ENCODE measurements at places on chromosomes 6 and 20.

DNA sequence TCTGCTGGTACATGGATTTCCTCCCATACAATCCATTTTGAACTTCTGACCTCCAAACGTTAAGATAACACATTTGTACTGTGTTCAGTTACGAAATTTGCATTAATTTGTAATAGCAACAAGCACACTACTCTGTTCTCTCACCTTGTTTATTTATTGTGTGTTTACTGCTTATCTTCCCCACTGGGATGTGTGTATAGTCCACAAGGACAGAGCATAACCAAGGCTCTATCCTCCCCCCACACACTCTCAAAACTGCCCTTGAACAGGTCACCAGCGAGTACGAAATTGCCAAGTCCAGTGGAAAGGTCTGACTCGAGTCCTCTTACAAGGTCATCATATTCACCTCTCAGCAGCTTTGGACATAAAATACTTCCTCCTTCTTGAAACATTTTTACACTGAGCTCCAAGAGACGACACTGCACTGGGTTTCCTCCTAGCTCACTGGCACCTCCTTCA is 18.6 kb downstream of the ADTRP start:
- no peak for DNase-seq

- DNase-seq: no peak
These were observed 7.1 kb downstream of the COL11A2 start for GRCh38 chr6:33185190-33185589.

- no peak for DNase-seq
These were observed 12.7 kb upstream of the PRELID3B start for GRCh38 chr20:59055302-59055701.

DNA sequence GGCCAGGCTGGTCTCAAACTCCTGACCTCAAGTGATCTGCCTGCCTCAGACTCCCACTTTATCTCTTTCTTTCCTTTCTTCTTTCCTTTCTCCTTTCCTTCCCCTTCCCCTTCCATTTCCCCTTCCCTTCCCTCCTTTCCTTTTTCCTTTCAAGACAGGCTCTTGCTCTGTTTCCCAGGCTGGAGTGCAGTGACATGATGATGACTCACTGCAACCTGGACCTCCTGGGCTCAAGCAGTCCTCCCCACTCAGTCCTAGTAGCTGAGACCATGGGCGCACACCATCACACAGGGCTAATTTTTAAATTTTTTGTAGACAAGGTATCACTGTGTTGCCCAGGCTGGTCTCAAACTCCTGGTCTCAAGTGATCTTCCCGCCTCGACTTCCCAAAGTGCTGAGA is 377.6 kb upstream of the ZFP64 start:
- DNase-seq: no peak

GRCh38 chr20:58194175-58194791 is 34.2 kb downstream of the ANKRD60 start:
- DNase-seq: no peak

- no peak for DNase-seq
These were observed 290.2 kb downstream of the PHACTR1 start for GRCh38 chr6:13006578-13007300.

- no peak for DNase-seq
These were observed 351.4 kb upstream of the CDH4 start for GRCh38 chr20:60900618-60901017.

GRCh38 chr6:17705778-17706579 is 746 bp downstream of the NUP153 start:
- DNase-seq: peak; percentile 68

DNA sequence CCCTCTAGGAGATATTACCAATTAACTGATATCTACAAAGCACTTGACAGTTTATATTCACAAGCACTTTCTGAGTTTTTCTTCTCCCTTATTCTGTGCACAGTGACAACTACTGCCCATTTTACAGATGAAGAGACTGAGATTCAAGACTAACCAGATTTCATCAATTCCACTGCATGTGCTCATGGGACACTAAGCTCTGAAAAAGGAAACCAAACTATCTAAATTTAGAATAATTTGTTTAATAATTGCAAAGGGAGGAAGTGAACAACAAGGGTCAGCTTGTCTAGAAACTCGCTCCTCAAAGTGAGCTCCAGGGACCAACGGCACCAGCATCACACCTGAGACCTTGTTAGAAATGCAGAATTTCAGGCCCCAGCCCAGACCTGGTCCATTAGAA is 50.8 kb upstream of the MYLIP start:
- no peak for DNase-seq

GRCh38 chr20:62413896-62414481 is 6.9 kb upstream of the CABLES2 start:
- no peak for DNase-seq

DNA sequence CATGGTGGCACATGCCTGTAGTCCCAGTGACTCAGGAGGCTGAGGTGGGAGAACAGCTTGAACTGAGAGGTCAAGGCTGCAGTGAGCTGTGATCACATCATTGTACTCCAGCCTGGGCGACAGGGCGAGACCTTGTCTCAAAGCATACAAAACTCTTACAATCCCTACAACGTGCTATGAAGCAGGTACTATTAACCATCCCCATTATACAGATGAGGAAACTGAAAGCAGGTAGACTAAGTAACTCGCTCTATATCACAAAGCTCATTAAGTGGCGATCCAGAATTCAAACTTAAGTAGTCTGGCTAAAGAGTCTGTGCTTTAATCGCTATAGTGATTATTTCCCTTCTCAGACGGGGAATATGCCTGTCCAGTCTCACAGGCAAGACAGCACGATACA is 54.7 kb downstream of the CDK19 start:
- no peak for DNase-seq

DNA sequence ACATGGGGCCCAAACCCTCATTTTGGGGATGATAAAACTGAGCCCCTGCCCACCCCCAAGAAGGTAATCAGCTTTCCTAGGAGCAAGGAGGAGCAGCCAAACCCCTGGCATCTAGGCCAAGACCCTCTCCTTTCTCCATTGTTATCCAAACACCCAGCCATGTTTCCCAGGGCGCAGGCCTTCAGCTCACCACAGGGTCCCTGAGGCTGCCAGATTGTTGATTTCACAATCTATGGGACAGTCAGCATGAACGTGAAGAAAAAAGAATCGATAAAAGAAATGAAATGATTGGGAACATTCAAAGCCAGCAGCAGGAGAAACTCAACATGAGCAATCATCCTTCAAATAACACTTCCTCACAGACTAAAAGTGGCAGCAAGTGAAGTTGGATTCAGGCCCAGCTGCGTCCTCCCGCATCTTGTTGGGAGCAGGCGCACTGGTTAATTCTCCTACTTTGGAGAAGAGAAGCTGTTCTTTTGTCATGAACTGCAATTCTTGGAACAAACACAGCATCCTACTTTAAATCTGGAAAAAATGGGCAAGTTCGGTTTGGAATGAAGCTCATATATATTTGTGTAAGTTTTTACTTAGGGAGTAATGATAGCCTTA is 241.8 kb upstream of the PRDM1 start:
- no peak for DNase-seq

DNA sequence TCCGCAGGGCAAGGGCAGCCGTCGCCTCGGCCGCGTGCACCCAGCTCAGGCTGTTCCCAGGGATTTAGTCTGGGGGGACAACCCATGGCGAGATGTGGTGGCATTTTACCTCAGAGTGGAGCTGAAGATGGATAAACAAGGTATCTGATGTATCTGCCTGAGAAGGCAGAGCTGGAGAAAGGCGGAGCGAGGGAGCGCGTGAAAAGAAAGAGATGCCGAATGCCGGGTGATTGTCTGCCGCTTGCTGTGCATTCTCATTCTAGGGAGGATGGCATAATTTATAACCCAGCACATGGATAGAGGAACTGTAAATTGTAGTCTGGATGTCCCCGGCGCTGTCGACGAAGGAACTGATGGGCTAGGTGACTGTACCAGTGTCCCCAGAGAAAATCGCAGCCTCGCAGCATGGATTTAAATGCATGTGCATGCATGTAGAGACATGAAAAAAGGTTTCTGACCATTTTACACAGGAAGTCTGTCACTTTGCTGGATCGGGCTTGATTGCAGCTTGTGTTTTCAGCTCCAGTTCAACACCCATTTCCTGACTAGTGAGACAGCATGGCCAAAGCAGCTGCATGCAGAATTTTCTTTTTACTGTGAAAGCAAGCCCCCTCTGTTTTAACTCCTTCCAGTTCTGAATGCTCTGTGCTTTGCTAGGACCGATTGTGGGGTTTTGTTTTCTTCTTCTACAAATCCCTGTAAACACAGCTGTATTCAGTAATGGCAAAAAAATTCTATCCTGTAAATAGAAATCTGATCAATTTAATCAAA is 149.7 kb downstream of the PRL start:
- peak; percentile 13 for DNase-seq

- DNase-seq: no peak
These were observed 217.6 kb upstream of the DTNBP1 start for GRCh38 chr6:15880262-15880973.

GRCh38 chr6:131854803-131855202 is 47.0 kb downstream of the ENPP1 start:
- no peak for DNase-seq

DNA sequence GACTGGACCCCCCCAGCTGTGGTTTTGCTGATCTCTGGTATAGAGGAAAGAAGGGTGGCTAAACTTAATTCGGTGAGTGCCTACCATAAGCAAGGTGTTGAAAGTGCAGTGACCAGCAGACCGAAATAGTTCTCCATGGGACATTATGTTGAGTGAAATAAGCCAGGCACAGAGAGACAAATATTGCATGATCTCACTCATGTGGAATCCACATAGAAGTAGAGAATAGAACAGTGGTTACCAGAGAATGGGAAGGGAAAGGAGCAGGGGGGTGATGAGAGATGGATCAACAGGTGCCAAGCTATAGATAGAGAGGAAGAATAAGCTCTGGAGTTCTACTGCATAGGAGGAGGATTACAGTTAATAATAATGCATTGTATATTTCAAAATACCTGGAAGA is 9.7 kb upstream of the GCNT2 start:
- no peak for DNase-seq

DNA sequence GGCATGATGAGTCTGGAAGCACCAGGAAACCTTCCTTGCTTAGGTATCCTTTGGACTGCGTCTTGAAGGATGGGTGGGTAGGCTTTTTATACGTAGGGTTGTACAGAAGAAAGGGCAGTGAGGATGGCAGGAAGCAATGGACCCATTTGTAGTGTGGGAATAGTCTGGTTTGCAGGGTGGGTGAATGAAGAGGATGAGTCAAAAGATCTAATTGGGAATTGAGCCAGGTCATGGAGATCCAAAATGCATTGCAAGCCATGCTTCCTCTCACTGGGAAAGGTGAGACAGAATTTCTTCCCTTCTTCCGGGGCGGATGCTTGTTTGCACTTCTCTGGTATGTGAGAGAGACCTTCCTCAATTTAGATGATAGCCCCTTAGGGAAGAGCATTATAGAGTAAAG is 10.1 kb upstream of the BTBD3 start:
- no peak for DNase-seq

DNA sequence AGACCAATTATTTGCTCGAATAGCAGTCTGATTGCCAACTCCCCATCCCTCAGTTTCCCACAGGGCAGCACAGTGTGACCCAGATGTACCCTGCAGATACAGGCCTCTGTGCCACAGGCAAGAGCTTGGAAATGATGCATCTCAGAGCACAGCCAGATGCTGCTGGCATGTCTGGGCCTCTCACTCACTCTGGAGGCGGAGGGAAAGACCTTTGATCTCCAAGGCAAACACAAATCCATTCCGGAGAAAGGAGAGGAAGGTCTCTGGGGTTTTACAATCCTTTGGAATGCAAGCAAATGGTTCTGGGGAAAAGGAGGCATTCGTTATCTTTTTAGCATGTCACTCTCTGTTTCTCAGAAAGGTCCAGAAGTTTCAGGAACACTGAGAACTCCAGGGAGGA is 74.2 kb downstream of the RIOK1 start:
- peak; percentile 51 for DNase-seq

- no peak for DNase-seq
These were observed 10.7 kb upstream of the UQCC2 start for GRCh38 chr6:33722103-33722623.

- no peak for DNase-seq
These were observed 170.7 kb upstream of the SCGN start for GRCh38 chr6:25481267-25481666.

DNA sequence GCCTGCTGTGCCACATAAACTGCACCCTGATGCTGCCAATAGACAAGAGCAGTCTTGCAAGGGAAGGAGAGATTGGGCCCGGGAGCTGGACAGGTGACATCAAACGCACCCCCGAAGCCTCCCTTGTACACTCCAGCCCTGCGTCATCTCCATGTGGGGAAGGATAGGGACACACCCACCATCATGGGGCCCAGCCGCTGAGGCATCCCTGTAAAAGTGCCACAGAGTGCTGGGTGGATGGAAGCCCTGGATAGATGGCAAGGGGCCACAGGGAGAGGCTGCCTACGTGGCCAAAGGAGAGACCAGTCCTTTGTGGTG is 117.1 kb downstream of the SYNDIG1 start:
- DNase-seq: no peak

- peak; percentile 32 for DNase-seq
These were observed 41.0 kb downstream of the GFOD1 start for GRCh38 chr6:13446381-13446780.

DNA sequence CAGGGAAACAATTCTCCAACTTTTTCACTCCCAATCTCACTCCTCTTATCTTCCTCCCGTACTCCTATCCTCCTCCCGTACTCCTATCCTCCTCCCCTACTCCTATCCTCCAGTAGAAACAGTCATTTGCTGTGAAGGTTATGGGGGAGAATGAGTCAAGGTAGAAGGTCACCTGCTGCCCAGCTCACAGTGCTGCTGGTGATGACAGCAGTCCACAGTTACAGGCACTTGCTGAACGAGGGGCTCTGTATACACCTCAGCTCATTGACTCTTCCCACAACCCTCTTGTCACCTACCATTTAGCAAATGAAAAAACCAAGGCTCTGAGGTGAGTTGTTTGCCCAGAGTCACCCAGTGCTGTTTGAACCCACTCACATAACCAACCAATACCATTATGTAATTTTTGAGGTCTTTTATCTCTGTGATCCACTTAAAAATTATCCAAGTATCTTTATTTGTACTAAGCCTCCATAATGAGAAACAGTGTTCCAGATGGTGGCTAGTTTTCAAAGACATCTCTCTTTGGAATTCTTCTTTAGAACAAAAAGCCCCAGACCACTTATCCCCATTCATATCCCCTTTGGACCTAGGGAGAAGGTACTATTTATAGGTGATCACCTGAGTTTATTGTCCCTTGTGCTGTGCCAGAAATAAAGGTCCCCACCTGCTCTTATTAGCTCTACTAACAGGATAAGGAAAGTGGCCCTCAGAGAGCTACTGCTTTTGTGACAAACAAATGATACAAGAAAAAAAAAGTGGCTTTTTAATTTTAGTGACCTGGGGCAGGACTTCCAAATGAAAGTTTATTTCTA is 53.2 kb downstream of the PTPN1 start:
- no peak for DNase-seq

GRCh38 chr6:108359901-108360882 is 65.3 kb downstream of the AFG1L start:
- DNase-seq: no peak

GRCh38 chr6:109852713-109853112 is 125.4 kb upstream of the GPR6 start:
- no peak for DNase-seq

- DNase-seq: no peak
These were observed 66.0 kb downstream of the BLOC1S5 start for GRCh38 chr6:7998103-7998725.

- DNase-seq: no peak
These were observed 56.4 kb upstream of the PTGIS start for GRCh38 chr20:49624317-49624716.

All from nephron progenitor cell (in vitro differentiated cells).